ENCODE measurements at places on chromosomes 4 and X.

GRCh38 chr4:185749858-185750257, 62.1 kb downstream of the SORBS2 start:
- DNase-seq, result no peak

GRCh38 chr4:88537709-88538108, 14.1 kb upstream of the PYURF start:
- no peak for DNase-seq

DNA sequence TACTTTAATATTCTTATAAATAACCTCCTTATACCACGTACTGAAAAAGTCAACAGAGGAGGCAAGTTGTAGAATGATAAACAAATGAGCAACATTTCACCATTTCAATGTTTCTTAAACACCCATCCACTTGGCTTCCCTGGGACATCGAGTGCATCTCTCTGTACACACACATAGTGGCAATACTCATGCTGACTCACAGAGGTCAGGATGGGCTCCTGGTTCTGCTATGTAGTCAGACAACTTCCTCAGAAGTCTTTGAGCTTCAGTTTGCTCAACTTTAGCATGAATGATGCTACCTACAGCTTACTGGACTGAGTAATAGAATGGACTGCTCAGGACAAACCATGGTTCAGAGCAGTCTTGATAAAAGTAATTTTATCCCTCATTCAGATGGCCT, 56.9 kb downstream of the MAD2L1 start:
- DNase-seq, result no peak

DNA sequence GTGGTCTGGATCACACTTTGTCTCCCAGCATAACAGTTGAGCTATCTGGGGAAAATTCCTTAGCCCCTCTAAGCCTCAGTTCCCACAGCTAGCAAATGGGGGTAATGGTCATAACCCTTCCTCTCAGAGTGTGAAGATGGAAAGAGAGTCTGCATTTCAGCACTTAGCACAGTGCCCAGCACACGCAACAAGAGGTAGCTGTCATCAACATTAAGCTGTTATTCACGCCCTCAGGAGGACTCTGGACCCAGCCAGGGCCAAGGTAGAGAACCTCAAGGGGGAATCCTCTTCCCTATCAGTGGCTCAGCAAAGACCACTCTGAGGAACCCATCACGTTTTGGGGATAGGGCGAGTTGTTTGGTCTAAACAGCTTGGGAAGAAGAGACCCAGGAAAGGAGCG, 258.6 kb downstream of the FBXW7 start:
- DNase-seq, result no peak

DNA sequence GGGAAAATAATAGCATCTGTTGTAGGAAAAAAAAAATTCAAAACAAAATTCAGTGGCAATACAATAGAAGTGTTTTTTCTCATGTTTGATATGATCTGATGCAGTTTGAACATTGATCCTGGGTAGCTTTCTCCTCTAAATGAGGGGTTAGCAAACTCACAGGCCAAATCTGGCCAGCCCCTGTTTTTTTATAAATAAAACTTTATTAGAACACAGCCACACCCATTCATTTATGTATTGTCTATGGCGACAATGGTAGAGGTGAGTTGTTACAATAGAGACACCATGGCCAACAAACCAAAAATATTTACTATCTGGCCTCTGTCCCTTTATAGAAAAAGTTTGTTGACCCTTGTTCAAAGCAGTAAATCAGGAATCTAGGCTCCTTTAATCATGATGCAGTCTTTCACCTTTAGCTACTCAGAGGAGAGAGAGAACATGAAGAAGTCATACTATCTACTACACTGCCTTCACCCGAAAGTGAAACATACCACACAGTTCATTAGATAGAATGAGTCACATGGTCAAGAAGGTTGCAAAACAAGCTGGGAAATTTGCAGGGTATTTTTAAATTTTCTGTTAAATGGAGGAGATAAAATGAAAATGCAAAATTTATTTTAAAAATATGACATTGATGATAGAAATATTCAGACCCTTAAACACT, 186.6 kb upstream of the MAOA start:
- DNase-seq, result no peak

DNA sequence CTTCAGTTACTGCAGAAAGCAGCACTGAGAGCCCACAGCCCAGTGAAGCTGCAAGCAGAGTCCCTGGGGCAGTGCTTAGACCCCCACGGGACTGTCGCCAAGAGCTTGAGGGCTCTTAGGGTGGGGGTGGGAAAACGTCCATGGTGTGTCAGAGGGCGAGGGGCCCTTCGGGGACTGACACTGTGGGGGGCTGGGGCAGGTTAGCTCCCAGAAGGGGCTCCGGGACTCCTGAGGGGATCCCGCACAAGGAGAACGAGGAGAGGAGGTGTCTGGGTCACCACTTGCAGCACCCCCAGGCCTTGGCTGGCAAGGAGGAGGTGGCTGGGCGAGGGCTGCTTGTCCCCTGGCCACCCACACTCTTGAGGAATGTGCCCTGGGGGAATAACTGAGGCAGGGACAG, 20.8 kb downstream of the NAT8L start:
- no peak for DNase-seq

- no peak for DNase-seq
Measured at GRCh38 chrX:98028691-98029090, 1145.0 kb downstream of the RPA4 start.

DNA sequence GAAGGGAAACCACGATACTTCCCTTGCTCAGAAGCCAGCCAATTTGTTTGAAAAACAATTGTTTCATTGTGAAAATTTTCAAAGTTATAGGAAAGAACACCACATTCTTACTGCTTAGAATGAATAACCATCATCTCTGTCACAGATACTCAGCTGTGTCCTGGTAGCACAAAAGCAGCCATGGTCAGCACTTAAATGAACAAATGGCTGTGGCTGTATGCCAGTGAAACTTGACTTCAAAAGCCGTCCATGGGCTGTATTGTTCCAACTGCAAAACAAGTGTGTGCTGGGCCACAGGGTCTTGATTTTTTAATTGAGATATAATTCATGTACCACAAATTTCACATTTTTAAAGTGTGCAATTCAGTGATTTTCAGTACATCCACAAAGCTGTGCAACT, 19.6 kb downstream of the NSDHL start:
- DNase-seq, result no peak

Measured in cortex of kidney (tissue), 1 donor.